ENCODE measurements at places on chromosomes 6 and 20.

GRCh38 chr20:4794846-4795245, 73.1 kb downstream of the PRND start:
- DNase-seq, result no peak

GRCh38 chr6:7562769-7563168, 21.3 kb downstream of the DSP start:
- no peak for DNase-seq

- no peak for DNase-seq
These were observed 125.0 kb downstream of the UNC5CL start for GRCh38 chr6:40914005-40914404.

DNA sequence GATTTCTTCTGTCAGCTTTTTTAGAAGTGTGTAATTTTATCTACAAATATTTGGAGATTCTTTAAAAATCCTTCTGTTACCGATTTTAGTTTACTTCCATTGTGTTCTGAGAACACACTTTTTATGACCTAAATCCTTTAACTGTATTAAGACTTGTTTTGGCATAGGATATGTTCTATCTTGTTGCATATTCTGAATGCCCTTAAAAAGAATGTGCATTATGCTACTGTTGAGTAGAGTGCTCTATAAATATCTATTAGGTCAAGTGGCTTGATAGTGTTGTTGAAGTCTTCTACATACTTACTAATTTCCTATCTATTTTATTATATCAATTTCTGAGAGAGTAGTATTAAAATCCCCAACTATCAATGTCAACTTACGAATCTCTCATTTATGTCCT, 502.2 kb downstream of the MAFB start:
- DNase-seq, result no peak

- DNase-seq, result no peak
These were observed 355.1 kb downstream of the HAO1 start for GRCh38 chr20:7585126-7585679.

DNA sequence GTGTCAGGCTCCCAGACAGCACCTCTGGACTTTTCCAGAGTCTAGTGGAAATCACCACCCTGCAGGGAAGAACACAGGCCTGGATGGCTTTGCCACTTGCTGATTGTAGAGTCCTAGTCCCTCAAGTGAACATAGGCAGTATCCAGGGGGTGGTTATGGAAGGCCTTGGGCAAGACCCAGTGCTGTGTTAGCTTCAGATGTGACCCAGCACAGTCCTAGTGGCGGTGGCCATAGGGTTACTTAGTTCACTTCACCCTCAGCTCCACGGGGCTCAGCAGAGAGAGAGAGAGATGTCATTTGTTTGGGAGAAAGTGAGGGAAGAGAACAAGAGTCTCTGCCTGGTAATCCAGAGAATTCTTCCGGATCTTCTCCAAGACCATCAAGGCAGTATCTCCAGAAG, 37.3 kb downstream of the RNF146 start:
- no peak for DNase-seq

GRCh38 chr20:9059931-9060330, 9.0 kb upstream of the PLCB4 start:
- no peak for DNase-seq

- DNase-seq, result peak; percentile 16
These were observed 25.6 kb upstream of the AHI1 start for GRCh38 chr6:135522965-135523692.

GRCh38 chr6:33584700-33585402, 4.8 kb upstream of the BAK1 start:
- DNase-seq, result no peak

DNA sequence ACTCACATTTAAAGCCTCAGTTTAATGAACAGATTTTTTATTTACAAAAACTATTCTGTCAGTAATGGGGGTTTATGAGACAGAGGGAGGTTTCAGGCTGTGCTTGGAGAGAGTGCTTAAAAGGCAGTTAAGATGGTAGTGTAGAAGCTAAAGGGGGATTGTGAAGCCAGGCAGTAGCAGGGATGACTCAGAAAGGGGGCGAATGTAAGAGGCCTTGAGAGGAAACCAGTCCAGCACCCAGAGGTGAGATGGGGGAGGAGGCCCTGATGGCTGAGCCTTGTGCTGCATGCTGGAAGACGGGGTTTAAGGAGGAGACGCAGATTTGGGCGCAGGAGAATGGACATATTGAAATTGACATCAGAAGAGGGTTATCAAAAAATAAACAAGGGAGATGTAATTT, 6.6 kb upstream of the SERPINB9 start:
- no peak for DNase-seq
